ENCODE measurements at places on chromosomes 16 and 17.

- DNase-seq: no peak
Measured at GRCh38 chr17:30225919-30226553, 9.5 kb downstream of the SLC6A4 start.

DNA sequence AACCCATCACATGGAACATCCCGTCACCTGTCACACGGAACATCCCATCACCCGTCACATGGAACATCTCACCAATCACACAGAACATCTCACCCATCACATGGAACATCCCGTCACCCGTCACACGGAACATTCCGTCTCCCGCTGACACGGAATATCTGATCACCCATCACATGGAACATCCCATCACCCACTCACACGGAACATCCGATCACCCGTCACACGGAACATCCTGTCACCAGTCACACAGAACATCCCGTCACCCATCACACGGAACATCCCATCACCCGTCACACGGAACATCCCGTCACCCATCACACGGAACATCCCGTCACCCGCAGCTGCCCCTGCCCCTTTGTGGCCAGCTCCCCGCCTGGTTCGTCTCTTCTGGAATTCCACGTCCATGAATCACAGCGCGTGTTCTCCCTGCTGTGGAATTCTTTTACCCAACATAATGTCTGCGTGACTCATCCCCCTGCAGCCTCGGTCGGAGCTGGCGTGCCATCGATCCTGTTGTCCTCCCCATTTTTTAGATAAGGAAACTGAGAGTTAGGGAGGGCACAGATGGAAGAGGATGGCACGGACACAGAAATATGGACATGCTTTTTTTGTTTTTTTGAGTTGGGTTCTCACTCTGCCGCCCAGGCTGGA, 5.6 kb downstream of the CPNE7 start:
- no peak for DNase-seq

GRCh38 chr16:55710466-55710865, 54.7 kb downstream of the SLC6A2 start:
- DNase-seq: no peak

GRCh38 chr16:53511403-53512280, 8.6 kb upstream of the AKTIP start:
- no peak for DNase-seq

DNA sequence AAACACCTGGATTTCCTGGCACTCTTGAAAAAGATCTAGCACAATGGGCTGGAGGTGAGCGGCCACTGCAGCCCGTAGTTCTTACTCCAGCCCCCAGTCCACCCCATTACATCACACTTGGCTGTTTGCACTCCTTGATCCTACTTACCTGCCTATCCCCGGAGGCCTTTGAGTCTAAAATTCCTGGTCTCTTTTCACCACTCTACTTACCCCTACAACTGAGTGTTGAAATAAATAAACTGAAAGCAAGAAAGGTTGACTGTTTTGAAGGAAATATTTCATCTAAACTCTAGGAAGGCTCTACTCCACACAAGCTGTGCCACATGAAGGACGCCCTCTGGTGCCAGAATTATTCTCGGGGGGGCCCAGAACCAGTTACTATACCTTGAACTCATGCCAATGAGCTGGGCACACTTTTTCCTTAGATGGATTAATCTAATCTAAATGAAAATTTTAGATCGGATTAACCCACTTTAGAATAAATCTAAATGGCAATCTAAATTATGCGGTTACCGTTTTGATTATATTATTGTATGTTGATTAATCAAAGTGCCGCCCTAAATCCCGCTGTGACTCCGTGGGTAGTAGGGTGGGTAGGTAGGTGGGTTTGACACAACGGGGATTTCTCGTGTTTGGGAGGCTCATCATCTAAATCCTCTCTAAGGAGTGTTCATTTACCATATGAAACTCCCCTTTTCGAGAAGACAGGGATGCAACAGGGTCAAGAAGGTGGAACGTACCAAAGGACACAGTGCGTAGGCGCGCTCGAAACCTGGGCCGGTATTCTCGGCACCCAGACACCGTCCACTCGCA, 651 bp upstream of the EIF1 start:
- peak; percentile 58 for DNase-seq

- no peak for DNase-seq
Measured at GRCh38 chr16:61332461-61332860, 703.8 kb downstream of the CDH8 start.

GRCh38 chr16:58820411-58820810, 86.3 kb upstream of the GOT2 start:
- DNase-seq: no peak

DNA sequence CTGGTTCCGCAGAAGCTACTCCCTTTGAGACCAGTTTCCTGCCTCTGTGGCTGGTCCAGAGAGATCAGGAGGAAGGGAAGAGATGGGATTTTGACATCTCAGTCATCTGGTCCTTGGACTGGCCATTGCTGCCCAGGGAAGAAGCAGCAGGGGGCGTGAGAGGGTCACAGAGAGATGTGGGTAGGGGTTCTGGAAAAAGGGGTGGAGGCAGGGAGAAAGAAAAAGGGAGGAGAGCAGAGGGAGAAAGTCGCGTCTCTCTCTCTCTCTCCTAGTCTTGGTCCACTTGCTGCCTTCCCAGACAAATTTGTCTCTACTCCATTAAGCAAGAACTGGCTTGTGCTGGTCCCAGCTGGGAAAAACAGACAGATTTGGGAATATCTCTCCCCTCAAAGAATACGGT, 4.4 kb downstream of the SHBG start:
- DNase-seq: no peak

GRCh38 chr17:74182041-74182723, 21.3 kb upstream of the RPL38 start:
- DNase-seq: no peak

DNA sequence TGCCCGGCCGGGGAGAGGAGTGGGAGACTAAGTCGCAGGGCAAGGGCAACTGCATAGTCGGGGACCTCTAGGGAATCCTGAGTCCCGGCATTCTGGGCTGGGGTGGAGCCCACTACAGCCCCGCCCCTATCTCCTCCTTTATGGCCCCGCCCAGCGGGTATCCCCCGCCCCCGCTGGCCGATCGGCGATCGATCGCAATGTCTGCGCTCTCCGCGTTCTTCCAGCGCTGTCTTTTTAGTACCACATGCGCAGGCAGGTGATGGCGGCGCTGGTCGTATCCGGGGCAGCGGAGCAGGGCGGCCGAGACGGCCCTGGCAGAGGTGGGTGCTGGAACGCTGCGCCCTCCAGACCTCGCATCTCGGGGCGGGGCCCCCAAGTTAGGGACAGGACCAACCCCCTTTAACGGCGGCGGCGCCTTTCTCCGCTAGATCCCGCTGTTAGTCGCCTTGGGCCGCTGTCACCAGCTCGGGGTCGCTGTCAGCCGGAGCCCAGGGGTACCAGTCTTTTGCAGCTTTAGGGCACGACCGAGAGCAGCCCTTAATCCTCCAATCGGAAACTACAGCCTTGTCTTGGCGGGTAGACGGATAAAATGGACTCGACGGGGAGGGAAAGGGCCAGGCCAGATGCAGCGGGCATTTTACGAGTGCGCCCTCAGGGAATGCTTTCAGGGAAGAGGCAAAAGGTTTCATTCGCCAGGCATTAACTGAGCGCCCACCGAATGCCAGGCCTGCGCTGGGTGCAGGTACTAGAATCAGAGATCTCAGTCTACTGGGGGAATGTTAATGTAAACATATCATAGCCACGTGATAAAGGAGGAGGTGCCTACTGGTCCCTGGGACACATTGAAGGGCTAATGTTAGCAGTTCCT, at the start of gene DPH1:
DPH1 (plus strand) TSS at position 243 of the 868 bp plus-strand sequence; CDS start at position 260, 17 bp downstream.
- peak; percentile 88 for DNase-seq

DNA sequence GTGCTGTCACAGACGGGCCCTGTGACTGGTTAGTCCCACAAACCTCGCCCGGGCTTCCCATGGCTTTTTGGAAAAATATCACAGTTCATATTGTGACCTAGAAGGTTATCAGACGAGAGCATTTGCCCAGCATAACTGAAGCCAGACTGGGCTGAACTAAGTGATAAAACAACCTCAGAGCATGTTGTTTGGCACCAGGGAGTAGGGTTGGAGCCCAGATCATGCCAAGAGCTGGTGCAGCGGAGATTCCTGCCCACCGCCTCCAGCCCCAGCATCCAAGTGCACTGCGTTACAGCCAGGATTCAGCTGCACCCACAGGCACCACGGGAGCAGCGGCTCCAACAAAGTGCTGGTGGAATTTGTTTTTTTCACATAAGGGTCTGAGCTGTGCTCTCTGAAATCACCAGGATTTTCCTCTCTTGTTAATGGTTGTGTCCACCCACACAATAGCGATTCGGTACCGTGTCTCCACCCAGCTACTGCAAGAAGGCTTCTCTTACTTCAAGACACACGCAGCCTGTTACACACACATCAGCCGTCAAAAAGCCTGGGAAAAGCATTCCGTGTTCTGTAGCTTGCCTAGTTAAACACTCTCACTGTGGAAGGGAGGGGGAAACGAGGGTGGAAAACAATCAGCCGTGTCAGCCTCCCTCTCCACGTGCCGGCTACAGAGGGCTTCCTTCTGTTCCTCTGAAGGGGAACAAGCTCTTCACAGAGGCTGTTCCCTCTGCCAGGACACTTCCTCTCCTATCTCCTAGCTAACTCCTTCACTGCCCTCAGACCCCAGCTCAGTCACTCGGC, 273.8 kb downstream of the C16orf95 start:
- no peak for DNase-seq

DNA sequence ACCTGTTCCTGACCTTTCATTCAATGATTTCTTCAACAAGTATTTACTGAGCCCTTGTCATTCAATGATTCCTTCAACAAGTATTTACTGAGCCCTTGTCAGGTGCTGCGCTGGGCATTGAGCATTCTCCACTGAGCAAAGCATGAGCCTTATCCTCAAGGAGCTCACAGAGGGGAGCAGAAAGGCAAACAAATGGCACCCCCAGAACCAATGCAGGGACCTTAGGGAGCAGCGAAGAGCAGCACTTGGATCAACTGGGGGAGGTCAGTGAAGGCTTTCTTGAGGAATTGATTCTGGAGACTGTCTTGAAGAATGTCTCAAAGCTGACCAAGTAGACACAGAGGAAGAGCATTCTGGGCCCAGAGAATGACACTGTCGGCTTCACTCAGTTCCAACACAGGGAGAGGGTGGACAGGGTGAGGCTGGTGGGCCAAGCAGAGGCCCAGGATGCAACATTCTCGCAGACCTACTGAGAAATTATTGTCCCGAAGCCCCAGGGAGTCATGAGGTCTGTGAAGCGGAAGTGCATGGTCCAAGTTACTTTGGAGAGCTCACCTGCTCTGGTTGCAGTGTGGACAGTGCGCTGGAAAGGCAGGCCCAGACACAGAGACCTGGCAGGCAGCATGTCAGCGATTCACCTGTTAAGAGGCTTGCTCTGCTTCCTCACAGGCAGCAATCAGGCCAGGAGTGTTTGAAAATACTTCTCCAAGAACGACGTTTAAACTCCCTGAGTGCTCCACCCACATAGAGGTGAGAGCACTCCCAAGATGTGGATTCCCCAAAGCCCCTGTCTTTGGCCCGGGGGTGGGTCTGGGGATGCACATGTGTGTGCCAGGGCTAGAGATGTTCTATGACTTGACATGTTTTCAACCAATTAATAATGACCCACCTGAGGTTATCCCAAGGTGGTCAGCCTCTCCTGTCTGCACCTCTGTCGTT, 3.2 kb upstream of the MPO start:
- DNase-seq: no peak

DNA sequence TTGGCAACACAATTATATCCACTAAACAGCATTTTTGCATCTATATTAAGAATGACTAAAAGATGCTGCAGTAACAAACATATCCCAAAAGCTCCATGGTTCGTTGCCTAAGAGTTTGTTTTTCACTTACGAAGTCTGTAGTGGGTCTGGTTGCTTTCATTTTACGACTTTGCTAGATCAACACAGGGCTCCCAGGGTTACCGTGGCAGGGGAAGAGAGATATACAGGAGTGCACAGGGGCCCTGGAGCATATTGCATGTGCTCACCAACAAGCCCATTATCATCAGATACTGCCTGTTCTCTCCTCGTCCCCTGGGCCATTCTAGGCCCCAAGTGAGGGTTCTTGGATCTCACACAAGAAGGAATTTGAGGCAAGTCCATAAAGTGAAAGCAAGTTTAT, 3.1 kb upstream of the MMP2 start:
- DNase-seq: no peak

DNA sequence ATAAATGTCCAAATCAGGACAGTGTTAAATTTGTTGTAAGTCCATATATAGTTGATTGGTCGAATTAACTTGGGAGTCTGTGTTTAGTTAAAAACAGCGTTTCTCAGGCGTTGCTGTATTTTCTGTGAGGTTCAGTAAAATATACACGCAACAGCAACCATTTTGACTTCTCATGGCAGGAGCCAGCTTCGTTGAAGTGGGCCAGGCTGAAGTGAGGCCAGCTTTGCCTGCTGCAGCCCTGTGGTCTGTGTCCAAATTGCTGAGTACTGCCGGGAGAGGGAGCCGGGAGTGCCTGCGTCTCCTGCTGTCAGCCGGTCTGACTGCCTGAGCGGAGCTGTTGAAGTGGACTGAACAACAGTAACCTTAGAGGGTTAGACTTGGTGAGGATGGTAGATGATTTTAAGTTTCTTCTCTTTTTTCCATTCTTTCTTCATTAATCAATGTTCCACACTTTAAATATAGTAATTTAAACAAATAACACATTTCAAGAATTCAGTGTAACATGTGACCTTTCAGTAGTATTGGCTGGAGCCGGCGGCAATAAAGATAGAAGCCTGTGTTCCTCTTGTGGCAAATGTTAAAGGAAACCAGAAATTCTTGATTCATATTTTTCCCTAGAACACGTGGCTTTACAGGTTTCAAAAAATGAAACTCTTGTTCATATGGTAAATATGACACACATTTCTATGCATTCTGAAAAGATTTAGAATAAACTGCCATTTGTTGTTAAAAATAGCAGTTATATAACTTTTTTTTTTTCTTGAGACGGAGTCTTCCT, 37.0 kb upstream of the ZNF750 start:
- DNase-seq: no peak

DNA sequence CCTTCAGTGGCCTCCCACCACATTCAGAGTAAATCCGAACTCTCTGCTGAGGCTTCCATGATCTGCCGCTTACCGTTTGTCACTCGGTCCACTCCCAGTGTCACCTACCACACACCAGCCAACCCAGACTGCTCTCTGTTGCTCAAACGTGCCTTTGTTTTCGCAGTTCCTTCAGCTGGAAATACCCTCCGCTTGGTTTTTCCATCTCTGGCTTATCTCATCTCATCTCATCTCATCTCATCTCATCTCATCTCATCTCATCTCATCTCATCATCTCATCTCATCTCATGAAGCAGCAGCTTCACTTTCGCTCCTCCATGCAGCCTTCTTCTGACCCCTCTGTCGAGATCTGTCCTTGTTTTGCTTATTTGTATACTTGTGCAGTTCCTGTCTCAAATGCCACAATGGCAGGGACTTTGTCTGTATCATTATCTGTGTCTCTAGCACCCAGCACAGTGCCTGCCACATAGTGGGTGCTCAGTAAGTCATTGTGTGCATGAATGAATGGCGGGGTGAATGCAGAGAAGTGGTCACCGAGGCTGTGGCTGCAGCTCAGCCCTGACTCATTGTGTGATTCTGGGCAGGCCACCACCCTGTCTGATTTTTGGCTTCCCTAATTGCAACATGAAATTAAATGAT, 3.8 kb upstream of the SNX20 start:
- peak; percentile 49 for DNase-seq

- no peak for DNase-seq
Measured at GRCh38 chr16:21565861-21566669, 33.3 kb upstream of the METTL9 start.

GRCh38 chr16:68711421-68712139, 25.5 kb upstream of the CDH1 start:
- DNase-seq: peak; percentile 8
